Fibroblast of skin of right biceps (primary cell): ENCODE measurements at places on chromosomes 16 and 17.

GRCh38 chr16:54938212-54939028, 7.8 kb downstream of the IRX5 start:
- peak; percentile 69 for DNase-seq

DNA sequence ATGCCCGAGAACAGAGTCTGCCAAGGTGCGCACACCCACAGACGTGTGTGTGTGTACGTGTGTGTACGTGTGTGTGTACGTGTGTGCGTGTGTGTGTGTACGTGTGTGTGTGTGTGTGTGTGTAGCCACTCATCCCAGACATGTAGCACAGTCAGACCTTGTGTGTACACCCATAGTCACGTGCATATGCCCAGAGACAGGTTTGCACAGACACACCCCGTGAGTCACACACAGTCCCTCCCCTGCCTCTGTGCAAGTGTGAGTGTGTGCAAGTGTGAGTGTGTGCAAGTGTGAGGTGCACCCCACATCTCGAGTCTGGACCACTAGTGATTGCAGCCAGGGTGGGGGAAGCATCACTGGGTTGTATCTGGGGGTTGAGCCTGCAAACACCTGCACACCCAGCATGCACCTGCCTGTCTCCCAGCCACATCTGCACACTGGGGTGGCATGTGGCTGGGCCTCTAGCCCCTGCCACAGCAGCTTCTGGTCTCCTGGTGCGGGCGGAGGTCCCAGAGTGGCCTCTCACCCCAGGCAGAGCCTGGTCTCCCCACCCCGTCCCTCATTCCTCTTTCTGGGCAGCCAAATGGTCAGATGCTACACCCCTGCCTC, 23.6 kb downstream of the BAHCC1 start:
- peak; percentile 52 for DNase-seq

- DNase-seq = no peak
Observed at GRCh38 chr17:63552211-63552610, 1.9 kb downstream of the DCAF7 start.

GRCh38 chr16:11501632-11502031, 85.1 kb downstream of the LITAF start:
- DNase-seq = no peak

DNA sequence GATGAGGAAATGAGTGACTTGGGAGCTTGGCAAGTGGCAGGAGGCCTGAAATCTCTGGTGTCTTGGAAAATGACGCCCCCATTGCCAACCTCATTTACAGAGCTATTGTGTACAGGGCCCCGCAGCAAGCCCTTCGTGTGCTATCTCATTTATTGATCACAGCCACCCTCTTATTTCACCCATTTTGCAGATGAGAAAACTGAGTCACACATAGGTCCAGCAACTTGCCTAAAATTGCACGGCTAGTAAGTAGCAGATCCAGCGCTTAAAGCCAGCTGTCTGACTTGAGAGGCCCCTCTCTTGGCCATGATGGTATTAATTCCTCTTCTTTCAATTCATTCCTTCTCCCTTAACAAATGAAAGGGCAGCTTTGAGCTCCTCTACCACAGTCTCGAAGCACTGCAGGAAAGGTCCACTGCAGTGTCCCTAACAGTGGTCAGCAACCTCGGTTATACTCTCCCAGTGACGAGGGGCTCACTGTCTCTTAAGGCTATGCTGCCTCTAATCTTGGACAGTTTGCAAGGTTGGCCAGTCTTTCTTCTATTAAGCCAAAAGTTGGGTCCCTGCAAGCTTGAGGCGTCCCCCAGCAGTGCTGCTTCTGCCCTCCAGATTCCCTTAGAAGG, 162.2 kb downstream of the COPRS start:
- no peak for DNase-seq
